Stimulated activated CD4-positive, alpha-beta T cell treated with anti-CD3 and anti-CD28 coated beads, Interleukin-1b, Interleukin-23, amount 100 ng/mL, for 48 hours (primary cell): ENCODE measurements at places on chromosomes 13 and 19.

- DNase-seq = no peak
Observed at GRCh38 chr13:36126491-36126890, 4.7 kb downstream of the DCLK1 start.

- DNase-seq = no peak
Observed at GRCh38 chr19:22619371-22619770, 14.8 kb upstream of the ZNF492 start.

DNA sequence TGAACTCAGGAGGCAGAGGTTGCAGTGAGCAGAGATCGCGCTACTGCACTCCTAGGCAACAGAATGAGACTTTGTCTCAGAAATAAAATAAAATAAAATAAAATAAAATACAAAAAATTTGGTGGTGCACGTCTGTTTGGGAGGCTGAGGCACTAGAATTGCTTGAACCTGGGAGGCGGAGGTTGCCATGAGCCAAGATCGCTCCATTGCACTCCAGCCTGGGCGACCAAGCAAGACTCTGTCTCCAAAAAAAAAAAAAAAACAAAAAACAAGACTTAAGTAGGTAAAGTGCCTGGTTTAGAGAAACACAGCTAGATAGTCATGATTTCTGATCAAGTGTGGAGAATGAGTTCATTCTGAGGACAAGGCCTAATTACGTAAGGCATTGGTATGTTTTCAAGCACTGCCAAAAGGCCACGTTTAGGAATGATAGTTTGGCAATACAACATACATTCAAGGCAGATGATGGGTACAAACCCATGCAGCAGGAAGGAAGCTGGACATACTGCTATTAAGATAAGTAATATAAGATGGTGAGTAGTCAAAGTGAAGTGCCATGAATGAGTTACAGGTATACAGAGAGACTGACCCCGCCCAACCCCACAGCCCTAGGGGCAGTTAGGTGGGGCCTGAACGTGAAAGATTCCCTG is 4.8 kb upstream of the UCHL3 start:
- DNase-seq = no peak

DNA sequence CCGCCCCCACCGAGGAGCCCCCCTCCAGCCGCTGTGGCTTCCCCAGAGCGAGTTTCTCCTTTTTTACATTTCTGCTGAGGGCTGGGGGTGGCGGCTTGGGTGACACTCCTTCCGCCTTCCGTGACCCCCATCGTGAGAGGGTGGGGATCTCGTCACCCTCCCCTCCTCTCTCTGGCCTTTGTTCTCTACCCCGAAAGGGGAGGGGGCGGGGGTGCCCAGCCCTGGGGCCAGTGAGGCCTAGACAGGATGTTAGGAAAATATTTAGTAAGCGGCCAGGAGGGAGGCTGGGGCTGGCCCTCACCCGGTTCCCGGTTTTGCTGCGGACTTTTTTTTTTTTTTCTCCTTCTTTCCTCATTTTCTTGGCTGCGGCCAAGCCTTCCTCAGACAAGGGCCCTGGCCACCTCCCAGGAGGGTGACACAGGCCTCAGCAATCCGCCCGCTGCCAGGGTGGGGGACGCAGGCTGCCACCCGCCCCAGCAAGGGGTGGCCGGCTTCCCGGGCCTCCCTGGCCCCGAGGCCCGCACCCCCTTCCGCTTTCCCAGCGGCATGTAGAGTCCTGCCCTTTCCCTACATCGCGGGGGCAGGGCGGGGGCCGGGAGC is 3.9 kb downstream of the MIDN start:
- DNase-seq = peak; percentile 61

GRCh38 chr13:108962654-108963053 is 333.2 kb downstream of the MYO16 start:
- DNase-seq = no peak

GRCh38 chr13:113023694-113024430 is 54.8 kb downstream of the MCF2L start:
- DNase-seq = no peak

GRCh38 chr13:66723576-66723975 is 506.6 kb downstream of the PCDH9 start:
- DNase-seq = no peak

- DNase-seq = no peak
Observed at GRCh38 chr19:3573162-3573857, 566 bp downstream of the HMG20B start.

DNA sequence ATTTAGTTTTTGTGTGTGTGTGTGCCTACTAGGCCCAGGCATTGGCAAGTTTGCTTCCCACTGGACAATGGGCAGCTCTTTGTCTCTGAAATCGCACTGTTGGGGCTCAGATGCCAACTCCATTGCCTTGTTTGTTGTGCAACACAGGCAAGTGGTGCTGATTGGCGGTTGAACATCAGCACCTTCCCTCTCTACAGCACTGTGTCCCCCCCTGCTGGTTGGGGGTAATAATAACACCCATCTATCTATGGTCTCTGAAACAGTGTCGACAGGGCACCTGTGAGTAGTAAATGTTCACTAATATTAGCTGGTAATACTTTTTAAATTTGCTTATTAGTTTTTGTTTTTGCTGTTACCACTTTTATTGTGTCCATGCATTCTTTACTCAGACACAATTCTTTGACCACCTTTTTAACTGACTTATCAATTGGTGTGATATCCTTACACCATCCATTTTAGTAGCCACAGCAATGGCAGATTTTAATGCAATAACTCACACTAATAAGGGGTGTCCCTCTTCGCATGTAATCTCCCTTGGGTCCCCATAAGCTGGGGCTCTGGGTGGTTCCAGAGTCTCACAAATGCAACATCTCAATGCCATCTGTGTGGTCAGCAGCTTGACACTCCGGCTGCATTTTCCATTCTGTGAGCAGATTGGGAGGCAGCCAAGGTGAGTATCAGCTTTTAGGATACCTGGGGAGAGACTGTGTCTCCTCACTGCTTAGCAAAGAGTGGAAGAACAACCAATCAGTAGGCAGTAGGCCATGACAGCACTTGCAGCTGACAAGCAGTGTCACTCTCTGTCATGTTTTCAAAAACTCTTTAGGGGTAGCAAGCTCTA is 47.7 kb upstream of the UQCRFS1 start:
- DNase-seq = peak; percentile 39

GRCh38 chr13:45195421-45195820 is 5.4 kb downstream of the KCTD4 start:
- no peak for DNase-seq

- no peak for DNase-seq
Observed at GRCh38 chr13:109665240-109665639, 121.1 kb downstream of the IRS2 start.
